ENCODE measurements at places on chromosomes 16 and 17.

DNA sequence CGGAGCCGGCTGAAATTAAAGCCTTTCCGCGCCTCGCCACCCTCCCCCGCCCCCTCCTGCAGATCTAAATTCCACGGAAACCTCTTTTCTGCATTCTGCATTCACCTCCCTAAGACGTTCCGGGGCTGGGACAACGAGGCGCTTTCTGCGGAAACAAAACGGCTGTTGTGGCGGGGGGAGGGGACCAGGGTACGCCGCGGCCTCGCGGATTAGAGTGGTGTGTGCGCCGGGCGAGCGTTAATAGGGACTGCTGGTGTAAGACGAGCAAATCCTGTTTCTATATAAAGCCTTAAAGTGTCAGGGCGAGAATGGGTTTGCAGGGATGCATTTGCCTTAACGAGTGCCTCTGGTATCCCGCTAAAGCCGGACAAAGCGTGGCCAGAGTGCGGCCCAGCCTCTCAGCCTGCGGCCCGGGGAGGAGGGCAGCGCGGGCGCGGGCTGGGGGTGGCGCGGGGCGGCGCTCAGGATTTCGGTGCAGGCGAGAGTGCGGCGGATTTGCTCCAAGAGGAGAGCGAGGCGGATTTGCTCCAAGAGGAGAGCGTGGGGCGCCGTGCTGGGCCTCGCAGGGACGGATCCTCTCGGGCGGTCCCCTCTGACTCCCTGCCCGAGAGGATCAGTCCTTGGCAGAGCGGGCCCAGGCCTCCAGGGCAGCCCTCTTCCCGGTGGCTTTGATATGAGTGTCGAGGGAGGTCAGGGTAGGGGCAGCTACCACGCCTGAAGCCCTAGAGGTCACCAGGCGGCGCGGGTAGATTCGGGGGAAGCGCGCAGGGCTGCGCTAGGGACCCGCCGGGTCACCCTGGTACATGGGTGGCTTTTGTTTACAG is 5.1 kb downstream of the BAHCC1 start:
- DNase-seq: no peak

DNA sequence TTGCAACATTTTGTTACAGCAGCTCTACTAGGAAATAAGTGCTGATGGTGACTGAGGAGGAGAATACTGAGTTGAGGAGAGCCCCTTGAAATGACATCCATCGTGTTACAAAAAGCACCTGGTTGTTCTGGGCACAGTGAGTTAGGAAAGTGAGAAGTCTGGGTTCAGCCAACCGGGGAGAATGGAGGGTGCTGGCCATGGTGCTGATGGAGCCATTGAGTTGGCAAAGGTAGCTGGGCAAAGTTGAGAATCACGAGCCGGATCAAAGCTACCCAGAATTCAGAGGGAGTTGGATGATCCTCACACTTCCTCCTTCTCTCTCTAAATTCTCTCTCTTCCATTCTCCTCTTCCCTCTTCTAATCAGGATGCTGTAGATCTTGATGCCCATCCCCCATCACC is 35.0 kb upstream of the ASIC2 start:
- DNase-seq: no peak

DNA sequence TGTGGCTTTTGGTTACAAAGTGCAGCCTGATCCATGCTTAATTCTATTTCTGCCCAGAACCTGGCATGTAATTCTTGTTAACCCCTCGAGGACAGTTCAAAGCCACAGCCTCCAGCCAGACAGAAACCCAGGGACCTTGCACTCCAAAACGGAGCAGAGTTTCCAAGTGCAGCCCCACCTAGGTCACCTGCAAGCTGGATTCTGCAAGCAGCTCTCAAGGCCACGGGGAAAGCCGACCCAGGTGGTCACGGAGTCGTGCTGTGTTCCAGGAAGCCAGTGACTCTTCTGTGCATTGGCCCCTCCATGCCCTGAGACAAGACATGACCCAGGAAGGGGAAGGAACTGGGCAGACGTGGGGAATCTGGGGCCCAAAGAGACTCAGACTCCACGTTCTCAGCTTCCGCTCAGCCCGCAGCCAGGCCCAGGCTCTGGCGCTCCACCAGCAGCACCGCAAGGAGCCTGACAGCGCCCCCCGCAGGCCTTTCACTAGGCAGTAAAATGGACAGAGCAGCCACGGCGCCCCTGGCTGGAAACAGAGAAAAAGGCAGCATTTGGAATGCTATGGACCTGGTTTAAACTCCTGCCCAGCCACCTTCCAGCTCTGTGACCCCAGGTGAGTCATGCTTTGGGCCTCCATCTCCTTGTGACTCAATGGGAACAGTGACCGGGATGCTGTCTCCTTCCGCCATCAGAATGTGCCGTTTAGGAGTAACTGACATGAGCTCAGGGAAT is 27.3 kb upstream of the GSG1L start:
- DNase-seq: no peak

- no peak for DNase-seq
These were observed 932 bp downstream of the ZNF267 start for GRCh38 chr16:31874366-31875111.

DNA sequence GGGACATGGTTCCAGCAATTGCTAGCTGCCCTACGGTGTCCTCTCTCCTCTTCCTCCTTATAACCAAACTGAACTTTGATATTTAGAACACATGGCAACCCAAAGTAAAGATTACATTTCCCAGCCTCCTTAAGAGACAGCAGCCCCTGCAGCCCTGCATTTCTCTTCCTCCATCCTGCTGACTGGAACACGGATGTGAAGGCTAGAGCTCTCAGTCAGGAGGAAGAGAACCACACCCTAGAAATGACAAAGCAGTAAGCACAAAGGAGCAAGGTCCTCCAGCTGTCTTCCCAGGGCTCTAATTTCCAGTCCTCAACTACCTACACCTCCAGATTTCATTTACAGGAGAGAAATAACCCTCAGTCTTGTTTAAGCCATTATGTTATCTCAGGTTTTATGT is 10.9 kb downstream of the DYNC1LI2 start:
- no peak for DNase-seq

GRCh38 chr17:50432125-50432762 is 6.2 kb downstream of the ACSF2 start:
- no peak for DNase-seq

GRCh38 chr17:72901083-72901482 is 191.4 kb downstream of the SLC39A11 start:
- DNase-seq: no peak

- DNase-seq: no peak
These were observed 87.4 kb downstream of the RAP1GAP2 start for GRCh38 chr17:2883544-2884213.

- no peak for DNase-seq
These were observed 14.0 kb upstream of the TRAP1 start for GRCh38 chr16:3731126-3731935.

- DNase-seq: no peak
These were observed 133.0 kb upstream of the GSE1 start for GRCh38 chr16:85479972-85480726.

DNA sequence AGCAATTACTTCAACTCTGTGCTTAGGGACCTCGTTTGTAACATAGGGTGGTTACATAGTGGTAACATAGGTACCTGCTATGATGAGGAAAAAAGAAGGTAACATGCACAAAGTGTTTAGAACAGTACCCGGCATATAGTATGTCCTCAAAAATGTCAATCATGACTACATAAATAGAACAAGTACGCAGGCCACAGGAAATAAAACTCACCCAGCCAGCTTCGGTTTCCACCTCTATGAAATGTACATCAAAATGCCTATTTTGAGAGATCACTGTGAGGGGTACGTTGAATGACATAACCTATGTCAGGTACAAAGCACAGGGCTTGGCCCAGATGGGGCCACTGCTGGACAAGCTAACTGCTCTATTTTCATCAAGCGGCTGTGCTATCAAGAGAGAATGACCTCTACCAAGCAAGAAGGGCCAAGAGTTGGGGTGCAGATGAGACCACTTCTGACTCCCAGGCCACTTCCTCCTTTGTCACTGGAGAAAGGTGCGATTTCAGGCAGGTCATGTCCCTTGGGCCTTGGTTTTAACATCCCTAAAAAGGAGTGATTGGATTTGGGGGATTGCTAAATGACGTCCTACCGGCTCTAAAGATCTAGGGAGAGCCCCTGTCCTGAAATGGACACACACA is 45.4 kb downstream of the WSB1 start:
- DNase-seq: no peak

DNA sequence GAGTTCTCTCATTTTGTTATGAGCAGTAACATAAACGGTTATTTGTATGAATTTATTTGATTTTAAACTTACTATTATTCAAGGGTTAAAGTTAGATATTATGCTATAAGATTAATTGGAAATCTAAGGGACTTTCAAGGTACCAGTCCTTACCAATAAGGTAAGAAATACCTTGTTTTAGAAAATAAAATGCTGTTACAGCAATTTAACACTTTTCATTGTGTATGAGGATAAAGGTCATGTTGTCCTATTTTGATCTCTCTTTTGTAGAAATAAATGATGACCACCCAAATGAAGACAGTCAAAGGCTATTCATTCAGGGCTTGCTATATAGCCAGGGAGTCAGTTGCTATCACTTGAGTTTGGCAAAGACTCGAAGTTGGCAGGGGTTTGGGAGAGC is 1185.9 kb upstream of the GOT2 start:
- no peak for DNase-seq

DNA sequence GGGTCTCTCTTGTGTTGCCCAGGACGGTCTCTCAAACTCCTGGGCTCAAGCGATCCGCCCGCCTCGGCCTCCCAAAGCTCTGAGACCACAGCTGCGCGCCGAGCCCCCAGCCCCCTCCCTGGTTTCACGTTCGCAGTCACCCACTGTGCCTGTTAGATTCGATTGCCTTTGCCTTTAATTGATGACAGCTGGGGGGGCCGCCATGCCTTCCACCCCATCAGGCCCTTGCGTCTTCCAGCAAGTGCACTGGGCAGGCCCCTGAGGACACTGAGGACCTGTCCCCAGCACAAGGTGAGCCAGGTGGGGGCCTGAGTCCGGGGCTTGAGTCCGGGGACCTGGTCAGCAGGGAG is 3.3 kb downstream of the IGFALS start:
- no peak for DNase-seq

GRCh38 chr17:19248928-19249574 is 11.9 kb downstream of the EPN2 start:
- no peak for DNase-seq

DNA sequence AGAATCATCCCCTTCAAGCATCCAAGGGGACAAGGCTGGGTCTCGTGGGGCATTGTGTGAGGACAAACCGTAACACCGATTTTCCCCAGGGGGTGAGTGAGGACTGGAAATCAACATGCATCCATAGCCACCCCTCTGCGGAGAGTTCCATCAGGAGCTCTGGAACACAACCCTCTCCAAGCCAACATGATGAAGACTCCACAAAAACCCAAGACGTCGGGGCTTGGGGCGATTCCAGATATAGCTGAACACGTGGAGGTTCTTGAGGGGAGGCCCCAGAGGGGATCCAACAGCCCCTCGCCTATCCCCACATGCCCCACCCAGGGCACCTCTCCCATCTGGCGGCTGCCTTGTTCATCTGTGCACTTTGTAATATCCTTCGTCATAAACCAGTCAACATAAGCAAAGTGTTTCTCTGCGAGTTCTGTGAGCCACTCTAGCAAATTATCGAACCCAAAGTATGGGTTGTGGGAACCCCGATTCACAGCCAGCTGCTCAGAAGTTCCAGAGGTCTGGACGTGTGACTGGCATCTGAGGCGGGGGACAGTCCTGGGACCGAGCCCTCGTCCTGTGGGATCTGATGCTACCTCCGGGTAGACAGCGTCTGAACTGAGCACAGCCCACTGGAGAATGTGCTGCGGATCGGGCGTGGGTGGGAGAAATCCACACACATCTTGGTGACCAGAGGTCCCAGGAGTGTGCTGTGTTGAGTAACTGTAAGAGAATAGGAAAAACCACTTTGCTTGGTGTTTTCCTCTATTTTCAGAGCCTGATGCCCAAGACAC is 55.5 kb downstream of the RPH3AL start:
- no peak for DNase-seq

GRCh38 chr17:39738983-39739884 is 1.5 kb downstream of the GRB7 start:
- peak; percentile 36 for DNase-seq

- DNase-seq: peak; percentile 75
These were observed 103.8 kb downstream of the RAB11FIP4 start for GRCh38 chr17:31495022-31495885.

DNA sequence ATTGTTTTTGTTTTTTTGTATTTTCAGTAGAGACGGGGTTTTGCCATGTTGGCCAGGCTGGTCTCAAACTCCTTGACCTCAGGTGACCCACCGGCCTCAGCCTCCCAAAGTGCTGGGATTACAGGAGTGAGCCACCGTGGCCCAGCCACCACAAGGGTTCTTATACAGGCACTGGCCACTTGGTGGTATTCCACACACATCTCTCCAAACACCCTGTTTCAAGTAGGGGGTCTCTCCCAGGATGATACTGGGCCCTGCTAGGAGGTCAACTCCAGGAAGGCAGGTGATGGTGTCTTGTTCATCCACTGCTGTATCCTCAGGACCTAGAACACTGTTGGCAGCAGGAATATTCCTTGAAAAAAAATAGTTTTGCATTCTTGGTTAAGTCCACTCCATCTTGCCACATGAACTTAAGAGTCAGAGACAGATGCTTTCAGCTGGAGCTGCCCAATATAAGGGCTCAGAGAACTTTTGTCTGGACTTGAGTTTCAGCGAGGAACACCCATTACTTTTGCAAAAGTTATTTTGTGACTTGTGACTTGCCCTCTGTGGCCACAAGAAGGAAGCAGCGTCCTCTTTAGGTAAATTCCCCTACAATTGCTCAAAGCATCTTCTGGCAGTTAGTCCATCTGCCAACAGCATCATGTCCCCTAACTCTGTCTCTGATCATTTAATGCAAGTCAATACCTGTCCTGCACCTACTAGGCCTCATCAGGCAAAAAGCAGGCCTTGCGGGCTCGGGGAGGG is 7.4 kb upstream of the EEF2K start:
- no peak for DNase-seq

- DNase-seq: no peak
These were observed 19.6 kb downstream of the NOG start for GRCh38 chr17:56613131-56613530.

DNA sequence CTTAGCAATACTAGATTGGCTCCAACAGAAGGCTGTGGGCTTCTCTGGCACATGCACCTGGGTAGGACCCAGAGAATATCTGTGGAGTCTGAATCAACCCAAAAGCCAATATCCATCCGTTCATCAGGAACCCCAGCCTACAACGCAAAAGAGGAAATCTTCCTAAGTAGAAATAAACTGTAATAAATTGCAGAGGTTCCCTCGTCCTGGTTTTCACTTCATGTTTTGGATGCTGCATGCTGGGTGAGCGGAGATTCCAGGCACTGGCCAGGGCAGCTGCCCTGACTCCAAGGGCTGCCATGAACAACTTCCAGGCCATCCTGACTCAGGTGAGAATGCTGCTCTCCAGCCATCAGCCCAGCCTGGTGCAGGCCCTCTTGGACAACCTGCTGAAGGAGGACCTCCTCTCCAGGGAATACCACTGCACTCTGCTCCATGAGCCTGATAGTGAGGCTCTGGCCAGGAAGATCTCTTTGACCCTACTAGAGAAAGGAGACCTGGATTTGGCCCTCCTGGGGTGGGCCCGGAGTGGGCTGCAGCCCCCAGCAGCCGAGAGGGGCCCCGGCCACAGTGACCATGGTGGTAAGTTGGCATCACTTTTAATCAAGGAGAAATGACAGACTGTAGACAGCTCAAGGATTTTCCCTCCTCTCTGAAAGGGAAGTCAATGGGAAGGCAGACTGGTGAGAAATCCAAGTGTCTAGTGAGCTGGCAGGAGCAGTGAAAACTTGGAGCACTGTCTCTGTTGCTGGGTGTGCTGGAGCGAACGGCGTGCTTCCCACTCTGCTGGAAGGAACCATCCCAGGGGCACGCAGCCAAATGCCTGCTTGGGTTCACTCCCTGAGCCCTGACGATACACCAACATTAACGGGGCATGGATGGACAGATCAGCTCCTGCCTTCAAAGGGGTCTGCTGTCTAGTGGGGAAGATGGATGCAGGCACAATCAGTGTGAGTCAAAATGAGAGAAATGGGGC is 10.7 kb upstream of the CIITA start:
- DNase-seq: no peak

- DNase-seq: peak; percentile 1
These were observed 60.2 kb upstream of the PHOSPHO1 start for GRCh38 chr17:49290690-49291359.

All from COR-L47 (cell line).